ENCODE measurements at places on chromosomes 13 and 19.

DNA sequence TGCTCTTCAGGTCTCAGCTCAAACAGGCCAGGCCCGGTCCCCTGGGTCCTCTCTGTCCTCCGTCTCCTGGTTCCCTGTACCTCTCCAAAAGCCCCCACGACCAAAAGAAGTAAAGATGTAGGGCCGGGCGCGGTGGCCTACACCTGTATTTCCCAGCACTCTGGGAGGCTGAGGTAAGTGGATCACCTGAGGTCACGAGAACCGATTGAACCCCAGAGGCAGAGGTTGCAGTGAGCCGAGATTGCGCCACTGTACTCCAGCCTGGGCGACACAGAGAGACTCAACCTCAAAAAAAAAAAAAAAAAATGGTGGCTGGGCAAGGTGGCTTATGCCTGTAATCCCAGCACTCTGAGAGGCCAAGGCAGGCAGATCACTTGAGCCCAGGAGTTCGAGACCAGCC, 22.0 kb upstream of the BCL3 start:
- no peak for DNase-seq

GRCh38 chr13:91303031-91303430, 44.5 kb upstream of the MIR17HG start:
- no peak for DNase-seq

- no peak for DNase-seq
Measured at GRCh38 chr19:670609-671075, 5.5 kb upstream of the FSTL3 start.

DNA sequence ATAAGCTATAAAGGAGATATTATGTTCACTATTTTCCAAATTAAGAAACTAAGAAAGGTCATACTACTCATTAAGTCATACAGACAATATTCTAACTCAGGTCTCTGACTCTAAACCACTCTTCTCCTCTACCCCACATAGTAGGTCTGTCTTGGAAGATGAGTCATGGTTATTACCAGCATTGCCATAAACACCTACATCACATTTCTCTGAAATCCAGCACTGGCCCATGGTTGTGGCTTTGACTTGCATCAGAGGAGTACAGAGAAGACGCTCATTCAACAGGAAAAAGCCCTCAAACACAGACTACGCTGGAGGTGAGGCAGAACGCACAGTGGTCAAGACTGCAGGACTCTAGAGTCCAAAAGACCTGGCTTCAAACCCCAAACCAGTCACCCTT, 476.8 kb downstream of the COG6 start:
- DNase-seq: no peak

DNA sequence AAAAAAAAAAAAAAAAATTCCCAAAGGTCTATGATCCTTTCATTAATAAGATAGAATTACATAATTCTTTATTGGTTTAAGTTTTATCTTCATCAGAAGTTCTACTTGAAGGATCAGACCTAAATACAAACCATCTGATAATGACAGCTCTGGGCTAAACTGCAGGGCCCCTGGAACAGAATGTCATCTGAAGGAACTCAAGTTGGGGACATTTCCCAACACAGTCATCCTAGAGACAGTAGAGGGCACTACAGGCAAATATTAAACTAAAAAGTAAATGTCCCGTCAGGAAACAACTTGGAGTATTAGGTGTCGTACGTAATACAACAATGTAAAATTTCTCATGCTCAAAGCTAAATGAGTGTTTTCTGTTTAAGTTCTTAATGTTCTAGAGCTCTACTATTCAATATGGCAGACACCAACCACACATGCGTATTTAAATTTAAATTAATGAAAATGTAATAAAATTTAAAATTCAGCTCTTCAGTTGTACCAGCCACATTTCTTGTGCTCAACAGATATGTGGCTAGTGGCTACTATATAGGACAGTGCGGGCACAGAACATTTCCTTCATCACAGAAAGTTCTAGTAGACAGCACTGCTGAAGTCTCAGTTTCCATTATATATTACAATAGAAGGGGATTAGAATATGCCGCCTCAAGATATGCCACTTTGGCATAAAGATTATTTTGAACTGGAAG, 21.8 kb upstream of the NAXD start:
- DNase-seq: peak; percentile 78

DNA sequence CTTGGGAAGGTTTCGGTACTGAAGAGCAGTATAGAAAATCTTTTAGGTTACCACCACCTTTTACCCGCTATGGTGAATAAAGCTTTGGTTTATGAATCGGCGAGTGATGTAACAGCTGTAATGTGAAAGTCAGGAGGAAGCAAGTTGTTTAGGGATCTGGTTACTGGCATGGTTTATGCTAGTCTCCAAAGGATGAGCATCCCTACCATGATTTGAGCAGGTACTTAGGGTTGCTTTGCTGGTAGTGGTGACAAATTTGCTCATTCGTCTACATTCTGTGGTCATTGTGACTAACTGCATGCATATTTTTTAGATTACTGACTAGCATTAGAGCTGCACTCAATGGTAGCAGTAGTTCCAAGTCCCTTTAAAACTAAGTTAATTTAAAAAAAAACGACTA, 104.1 kb downstream of the FRY start:
- DNase-seq: no peak

DNA sequence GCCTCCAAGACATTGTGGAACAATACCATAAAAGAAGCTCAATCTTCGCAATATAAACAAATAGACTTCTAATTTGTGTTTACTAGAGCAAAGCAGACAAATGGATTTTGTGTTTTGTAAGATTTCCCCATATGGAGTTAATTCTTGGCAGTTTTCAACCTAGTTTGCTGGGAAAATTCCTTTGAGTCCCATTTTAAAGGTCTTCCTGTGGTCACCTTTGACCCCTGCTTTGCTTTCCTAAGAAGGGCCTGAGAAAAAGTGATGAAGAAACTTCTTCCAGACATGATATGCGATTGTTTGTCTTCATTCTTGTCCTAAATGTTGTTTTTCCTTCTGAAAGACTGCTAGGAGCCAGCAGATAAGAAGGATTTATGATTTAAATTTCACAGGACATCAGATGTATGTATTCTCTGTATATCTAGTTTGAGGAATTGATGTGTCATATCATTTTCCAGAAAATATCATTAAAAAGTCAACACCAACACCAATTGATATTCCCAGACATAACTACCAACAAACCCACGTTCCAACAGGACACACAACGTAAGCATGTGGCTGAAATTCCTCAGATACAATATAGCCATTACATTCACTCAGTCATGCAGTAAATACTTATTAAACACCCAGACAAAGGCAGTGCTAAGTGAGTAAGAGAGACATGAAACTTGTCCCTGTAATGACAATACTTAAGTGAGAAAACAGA, 276.4 kb downstream of the LHFPL6 start:
- DNase-seq: no peak

DNA sequence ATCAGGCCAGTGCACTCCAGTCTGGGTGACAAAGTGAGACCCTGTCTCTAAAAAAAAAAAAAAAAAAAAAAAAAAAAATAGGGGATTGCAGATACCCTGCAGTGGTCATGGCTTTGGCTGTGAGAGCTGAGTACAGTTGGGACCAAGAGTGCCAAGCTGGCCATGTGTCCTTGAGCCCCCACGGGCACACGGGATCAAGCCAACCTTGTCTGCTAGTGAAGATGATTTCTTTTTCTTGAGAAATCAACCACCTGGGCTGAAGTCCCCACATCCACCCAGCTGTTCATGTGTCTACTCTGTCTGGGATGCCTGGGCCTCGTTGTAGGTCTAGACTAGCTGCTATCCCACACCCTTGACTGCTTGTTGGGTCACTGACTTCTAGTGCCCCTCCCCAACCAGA, 34.0 kb downstream of the CERS4 start:
- DNase-seq: no peak

GRCh38 chr19:14116918-14117578, 514 bp downstream of the PRKACA start:
- DNase-seq: peak; percentile 50

GRCh38 chr13:111662451-111662850, 342.0 kb downstream of the TEX29 start:
- no peak for DNase-seq

GRCh38 chr19:13790354-13790753, 4.9 kb upstream of the ZSWIM4 start:
- no peak for DNase-seq
